ENCODE measurements at places on chromosomes 11 and 22.

DNA sequence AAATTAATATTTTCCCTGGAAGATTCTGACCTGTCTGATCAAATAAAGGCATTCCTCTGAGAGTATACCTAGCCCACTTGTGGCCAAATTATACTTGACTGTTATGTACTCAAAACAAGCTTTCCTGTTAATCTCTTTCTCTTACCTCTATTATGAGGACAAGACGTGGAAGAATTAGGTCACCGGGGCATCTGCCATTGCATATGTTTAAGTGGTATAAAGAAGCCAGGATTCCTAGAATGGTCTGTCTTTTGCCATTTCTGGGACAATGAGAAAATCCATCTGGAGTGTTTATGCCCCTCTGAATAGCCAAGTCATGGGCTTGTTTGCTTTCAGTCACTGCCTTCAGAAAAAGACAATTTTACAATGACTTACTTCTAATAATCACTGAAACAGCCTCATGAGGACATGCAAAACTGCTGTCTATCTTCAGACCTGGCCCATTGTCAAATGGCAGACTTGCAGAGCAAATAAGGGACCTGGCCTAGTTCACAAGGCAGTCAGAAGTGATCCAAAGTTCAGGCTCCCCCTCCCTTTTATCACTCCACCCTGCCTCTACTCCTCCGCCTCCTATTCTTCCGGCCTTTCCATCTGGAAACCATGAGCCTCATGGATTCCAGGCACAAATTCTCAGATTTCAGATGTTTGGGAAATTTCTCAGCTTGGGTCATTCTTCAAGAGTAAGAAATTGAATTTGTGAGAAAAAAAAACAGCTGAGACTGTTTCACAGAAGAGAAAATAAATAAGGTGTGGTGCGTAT, 128.1 kb upstream of the LDLRAD3 start:
- DNase-seq: peak; percentile 74

DNA sequence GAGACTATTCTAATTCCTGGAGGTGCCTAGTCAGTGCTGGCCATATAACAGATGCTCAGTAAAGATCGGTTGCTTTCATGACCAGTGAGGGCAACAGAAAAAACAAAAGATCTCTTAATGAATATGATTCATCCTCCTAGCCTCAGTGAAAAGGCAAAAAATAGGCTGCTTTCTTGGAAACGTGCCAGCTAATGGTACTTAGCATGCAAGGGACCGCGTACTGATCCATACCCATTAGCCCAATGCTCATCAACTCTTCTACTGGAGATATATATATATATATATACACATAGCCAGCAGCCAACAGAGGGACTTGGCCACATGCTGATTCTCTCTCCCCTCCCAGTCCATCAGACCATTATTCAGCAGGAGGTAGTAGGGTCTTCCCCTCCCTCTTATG, 320.4 kb downstream of the KIRREL3 start:
- DNase-seq: peak; percentile 33

DNA sequence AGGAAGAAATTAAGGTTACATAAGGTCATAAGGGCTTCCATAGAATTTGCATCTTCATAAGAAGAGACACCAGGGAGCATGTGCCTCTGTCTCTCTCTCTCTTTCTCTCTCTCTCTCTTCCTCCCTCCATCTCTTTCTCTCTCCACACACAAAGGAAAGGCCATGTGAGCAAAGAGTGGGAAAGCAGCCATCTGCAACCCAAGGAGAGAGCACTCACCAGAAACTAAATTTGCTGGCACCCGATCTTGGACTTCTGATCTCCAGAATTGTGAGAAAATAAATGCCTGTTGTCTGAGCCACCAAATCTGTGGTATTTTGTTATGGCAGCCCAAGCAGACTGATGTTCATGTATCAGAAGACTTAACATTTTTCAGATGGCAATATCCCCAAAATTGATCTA, 6.4 kb upstream of the KRTAP5-10 start:
- DNase-seq: no peak

DNA sequence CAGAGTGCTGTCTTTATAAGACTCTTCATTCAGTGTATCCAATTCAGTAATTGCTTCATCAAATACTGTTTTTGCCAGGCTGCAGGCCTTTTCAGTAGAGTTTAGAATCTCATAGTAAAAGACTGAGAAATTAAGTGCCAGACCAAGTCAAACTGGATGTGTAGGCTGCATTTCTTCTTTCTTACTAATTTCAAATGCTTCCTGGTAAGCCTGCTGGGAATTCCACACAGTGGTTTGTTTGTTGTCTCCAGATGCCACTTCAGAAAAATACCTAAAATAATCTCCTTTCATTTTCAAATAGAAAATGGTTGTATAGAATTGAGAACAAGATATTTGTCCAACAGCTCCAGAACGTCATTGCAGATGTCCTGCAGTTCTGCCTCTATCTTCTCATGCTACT, 34.7 kb downstream of the LDHAL6A start:
- peak; percentile 13 for DNase-seq

- no peak for DNase-seq
Measured at GRCh38 chr11:61486011-61486620, 22.4 kb upstream of the LRRC10B start.

GRCh38 chr11:126076641-126077040, 14.0 kb upstream of the CDON start:
- DNase-seq: no peak

Measured in fibroblast of lung (primary cell).